ENCODE measurements at places on chromosomes 1 and 21.

DNA sequence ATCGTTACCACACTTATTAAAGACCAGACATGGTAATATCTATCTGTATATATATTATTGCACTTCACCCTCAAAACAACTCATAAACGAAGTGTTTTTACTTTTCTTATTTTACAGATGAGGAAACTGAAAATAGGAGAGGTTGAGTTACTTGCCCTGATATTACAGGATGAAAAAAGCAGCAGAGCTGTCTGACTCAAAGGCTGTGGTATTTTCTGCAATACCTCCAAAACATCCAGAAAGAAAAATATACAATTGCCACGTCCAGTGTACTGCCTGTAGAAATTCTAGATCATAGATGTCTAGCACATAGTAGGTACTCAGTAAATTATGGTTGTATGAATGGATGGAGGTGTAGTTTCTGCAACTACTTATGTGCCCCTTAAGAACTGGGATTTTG is 5.2 kb upstream of the TARBP1 start:
- no peak for DNase-seq

DNA sequence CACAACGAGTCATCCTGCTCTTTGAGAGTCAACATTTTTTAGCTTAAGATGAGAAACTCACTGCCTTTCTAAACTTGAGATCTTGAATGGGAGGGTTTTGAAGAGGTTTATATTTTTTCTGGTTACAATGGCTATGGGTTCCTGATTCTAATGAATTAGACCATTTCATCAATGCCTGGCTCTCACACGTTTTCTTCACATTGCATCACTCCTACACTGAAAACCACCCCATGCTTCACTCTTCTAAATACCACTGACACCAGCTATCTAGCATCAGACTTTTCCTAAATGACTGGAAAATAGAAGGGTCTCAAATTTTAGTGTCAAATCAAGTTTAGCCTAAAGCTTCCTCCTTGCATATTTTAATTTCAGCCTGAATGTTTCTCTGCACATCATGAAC is 606.1 kb upstream of the USP24 start:
- DNase-seq, result no peak

- peak; percentile 16 for DNase-seq
Observed at GRCh38 chr1:153939476-153939875, 7.0 kb downstream of the DENND4B start.

DNA sequence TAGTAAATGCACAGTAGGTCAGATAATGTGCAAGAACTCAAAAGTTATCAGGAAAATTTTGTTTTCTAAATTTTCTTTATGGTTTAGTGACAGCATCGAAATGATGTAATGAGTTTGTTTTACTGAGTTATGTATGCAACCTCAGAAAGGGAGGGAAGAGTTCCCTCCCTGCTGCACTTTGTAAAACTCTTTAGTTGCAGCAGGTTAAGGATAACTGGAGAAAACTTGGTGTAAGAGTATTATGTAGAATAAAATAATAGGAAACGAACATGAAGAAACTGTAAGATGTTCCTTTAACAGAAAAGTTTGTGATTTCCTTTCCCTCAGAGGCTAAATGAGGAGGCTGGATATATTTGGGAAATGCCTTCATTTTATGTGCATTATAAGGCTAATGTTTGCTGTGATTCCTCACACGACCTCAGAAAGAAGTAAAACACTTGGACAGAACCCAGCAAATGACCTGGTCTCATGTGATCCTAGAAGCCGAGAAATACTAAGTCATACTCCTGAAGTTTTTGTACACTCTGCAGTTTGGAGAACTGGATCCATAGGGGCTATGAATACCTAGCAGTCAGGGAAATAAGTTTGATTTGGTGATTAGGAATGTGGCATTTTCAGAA is 35.4 kb downstream of the ADGRL2 start:
- no peak for DNase-seq

GRCh38 chr1:184457500-184457899 is 70.7 kb downstream of the C1orf21 start:
- DNase-seq, result no peak

DNA sequence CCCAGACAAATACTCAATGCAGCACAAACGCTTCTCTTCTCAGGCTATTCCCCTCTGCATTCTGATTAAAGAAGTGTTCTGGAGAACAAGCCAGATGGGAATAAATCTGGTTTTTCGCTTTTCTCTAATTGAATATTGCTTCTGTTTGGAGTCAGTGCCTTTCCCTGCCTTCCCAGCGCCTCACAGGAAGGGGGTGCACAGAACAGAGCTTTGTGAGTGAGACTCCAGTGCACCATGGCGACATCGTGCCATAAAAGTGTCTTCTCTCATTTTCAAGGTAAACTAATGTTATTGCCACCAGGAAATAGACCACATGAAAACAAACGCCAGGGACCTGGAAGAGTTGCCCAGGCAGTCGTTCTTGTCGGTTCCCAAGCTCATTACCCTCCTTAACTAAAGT is 43.6 kb upstream of the SLC45A1 start:
- DNase-seq, result no peak

GRCh38 chr1:90044346-90044745 is 49.4 kb downstream of the ZNF326 start:
- DNase-seq, result no peak

GRCh38 chr1:54596756-54597155 is 26.6 kb downstream of the FAM151A start:
- DNase-seq, result no peak

GRCh38 chr21:15441992-15442391 is 287.8 kb upstream of the USP25 start:
- no peak for DNase-seq

DNA sequence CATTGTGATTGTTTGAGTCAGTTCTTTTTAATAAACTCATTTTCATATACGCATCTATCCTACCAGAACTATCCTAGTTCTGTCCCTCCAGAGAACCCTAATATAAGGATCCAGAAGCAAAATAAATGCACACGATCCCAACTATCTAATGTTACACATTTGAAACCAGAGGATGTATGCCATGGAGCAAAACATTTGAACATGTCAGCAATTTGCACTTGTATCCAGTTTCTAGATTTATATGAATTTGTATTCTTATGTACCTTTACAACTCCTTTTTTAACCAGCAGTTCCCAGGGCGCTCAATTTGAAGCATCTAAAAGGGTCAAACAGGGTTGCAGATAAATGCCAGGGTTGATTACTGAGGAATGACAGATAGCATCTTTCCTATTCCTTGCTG is 2.1 kb downstream of the EXTL2 start:
- no peak for DNase-seq

- no peak for DNase-seq
Observed at GRCh38 chr1:56509713-56510641, 69.4 kb downstream of the PLPP3 start.

GRCh38 chr1:53641481-53642214 is 97.3 kb downstream of the GLIS1 start:
- DNase-seq, result no peak

DNA sequence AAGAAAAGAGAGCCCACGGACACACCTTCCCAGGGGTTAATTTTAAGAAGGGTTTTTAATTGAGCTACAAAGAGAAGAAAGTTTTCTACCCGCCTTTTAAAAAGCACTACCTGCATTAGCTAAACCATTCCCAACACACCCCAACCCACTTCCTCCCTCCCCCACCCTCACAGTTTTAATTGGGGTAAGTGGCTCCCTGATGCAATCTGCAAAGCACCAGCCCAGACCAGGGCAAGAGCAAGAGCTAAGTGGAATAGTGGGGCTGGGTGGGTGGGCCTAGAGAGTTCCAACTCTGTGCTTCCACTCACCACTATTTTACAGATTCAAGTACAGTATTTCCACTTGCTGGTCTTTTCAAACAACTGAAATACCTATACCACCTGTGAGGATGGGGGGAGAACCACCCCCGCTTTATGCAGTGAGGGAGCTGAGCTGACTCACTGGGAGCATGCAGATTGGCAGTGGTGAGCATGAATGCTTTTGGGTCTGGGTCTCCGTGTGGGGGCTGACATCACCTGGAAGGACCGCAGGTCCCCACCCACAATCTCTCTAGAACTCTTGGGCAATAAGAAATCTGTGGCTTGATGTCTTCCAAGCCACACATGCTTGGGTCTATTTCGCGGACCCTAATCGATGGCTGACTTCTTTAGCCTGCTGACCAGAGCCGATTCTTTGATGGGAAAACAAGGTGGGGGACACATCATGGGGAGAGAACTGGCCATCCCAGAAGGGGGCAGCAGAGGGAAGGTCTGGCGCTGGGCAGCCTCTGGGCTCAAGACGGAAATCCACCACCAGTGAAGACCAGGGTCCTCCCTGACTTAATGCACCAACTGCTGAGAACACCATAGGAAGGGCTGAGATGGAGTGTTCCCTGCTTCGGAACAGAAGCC is 95.5 kb downstream of the SSBP3 start:
- peak; percentile 47 for DNase-seq

DNA sequence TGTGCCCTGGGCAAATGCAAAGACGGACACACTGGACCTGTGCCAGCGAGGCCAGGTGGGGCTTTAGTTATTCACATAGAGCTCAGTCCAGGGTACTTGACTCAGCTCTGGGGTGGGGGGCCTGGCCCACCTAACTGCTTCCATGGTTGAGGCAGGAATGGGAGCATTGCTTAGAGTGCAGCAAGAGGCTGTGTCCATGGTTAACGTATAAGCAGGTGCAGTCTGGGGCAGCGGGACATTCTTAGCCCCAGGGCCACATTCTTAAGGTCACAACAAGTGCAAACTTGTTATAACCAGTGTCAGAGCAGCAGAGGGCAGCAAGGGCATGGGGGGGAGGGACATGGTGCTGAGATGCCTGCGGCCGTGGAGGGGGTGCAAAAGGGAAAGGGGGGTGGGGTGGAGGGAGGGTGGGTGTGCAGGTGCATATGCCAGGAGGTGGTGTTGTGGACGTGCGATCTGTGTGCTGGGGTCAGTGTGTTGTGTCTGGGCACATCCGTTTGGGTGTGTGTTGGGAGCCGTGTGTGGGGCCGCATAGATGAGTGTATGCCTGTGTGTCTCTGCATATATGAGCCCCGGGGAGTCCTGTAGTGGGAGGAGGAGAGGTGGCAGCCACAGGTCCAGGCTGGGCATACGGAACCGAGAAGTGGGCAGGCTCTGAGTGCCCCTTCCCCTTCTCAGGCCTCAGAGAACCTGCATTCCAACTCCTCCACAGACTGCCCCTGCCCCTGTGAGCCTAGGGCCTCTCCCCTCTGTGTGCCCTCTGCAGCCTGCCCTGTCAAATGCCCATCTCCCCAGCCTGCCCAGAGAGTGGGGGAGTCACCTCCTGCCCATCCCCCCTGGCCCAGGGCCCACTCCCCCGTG is 8.4 kb downstream of the KCNJ10 start:
- DNase-seq, result no peak

DNA sequence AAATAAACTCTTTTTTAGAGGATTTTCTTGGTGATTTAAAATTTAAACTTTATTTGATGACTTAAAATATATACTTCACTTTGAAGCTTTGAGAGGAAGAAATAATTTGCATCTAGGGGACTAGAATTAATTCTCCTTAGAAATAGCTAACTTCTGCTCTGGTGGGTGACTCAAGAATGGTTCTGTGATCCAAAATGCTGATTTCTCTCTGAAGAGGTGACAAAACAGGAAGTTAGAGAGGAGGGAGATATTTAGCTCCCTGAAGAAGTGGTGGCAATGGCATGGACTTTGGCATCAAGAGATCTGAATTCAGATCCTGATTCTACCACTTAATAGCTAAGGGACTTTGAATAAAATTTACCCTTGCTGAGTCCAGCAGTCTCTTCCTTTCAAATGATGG is 125.8 kb upstream of the ATP1B1 start:
- DNase-seq, result no peak

DNA sequence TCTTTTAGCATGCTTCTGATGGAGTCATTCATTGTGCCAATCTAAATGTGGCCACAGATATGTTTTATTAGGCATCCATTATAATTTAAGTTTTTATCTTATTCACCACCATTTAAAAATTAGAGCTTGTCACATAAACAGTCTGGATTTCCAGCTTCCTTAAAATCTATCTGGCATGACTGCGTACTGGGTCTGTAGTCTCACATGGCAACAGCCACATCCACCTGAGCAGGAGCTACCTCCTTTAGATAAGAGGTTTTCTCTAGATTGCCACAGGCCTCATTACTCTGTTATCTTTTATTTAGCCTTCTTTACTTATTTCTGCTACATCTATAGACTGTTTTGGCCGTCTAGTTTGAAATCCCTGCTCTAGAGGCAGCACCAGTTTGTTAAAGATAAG is 29.1 kb downstream of the B3GALT2 start:
- DNase-seq, result no peak

- DNase-seq, result no peak
Observed at GRCh38 chr1:236615399-236616148, 11.3 kb upstream of the HEATR1 start.

- no peak for DNase-seq
Observed at GRCh38 chr1:60924964-60925798, 157.2 kb upstream of the NFIA start.

- peak; percentile 28 for DNase-seq
Observed at GRCh38 chr1:196209983-196210382, 398.3 kb downstream of the KCNT2 start.

DNA sequence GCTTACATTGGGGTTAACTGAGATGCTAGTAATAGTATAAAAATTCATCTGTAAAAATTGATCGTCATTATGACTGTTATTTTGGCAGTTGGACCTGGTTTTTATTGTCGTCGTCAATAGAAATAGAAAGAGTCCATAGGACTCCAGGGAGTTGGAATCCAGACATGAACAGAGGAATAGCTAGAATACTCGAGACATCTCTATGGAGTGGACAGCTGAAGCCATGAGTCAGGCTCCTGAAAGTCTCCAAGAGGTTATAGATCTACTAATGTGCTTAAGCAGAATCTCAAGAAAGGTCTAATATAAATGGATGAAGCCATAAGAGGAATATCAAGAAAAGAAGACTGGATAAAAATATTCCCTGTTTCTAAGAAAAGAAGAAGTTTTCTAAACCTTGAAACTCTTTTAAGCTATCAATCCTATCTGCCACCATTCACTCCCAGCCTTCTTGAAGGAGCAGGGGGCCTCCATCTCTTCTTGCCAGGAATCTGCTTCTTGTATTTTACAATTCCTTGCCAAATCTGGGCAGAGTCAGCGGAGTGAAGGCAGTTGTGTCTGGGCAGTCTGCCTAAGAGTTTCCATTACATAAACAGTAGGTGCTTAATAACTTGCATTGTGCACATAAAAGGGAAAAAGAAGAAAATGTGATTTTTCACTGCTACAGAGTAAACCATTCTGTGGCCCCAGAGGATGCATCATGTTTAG is 163.3 kb downstream of the ST6GALNAC5 start:
- DNase-seq, result no peak

GRCh38 chr1:30596891-30597290 is 126.5 kb downstream of the MATN1 start:
- DNase-seq, result no peak

- DNase-seq, result no peak
Observed at GRCh38 chr1:33004613-33005012, 32.1 kb downstream of the AK2 start.

GRCh38 chr1:1170215-1171091 is 3.2 kb upstream of the TTLL10 start:
- no peak for DNase-seq

DNA sequence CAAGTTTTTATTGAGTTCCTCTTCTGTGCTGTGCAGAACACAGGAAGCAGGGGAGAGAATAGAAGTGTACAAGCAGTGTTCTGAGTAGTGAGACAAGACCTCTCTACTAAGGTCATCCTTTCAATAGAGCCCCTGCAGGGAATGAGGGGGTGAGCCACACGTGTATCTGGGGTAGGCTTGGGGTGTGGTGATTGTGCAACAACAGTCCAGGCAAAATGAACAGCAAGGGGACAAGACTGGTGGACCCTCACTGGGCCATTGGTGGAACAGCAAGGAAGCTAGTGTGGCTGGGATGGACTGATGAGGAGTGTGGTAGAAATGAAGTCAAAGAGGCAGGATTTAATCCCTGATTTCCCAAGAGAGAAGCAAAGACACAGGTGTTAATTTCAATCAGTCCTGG is 8.2 kb upstream of the BMP8A start:
- no peak for DNase-seq

All from right cardiac atrium (tissue), 5 donors.